ENCODE measurements at places on chromosomes 1 and 21.

DNA sequence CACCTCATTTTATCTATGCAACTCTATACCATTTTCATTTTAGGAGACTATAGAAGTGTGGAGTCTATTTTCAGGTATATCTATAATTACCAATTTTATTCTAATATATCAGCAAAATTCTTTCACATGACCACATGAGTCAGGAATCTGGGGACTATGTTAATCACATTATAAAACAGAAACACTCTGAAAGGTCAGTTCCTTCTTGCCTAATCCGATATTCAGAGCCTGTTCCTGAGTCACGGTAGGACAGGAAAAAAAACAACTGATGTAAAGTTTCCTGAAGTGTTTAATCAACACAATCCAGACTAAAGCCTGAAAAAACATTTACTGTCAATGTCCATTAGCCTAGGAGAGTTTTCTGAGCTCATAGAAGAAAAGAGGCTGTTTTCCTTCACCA lies 1902.3 kb downstream of the NCAM2 start:
- DNase-seq: no peak

DNA sequence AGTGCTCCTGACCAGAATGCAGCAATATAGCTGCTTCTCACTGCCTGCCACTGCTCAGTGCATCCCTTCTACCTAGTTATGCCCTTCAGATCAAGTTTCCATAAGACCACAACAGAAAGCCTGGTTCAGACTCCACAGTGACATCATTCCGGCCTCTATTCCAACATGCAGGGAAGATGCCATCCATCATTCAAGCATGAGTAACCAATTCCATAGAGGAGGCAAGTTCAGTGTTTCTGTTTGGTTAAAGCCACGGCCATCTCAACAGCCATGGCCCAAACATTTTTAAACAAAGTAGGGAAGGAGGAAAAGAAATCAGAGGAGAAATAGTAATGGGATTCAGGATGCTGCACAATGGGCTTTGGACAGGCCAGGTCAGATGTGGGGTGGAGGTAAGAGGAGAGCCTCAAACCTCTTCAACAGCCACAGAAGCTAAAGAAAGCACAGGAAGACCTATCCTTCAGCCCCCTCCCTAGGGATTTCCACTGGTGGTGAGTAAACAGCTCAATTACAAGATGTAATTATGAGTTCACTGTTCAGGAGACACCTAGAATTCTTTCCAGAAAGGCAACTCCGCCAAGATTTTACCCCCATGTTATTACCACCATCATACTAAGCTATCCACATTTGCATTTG lies 484.9 kb downstream of the SETD4 start:
- DNase-seq: peak; percentile 80

- DNase-seq: no peak
Measured at GRCh38 chr1:9835758-9836631, 12.2 kb upstream of the CLSTN1 start.

- DNase-seq: no peak
Measured at GRCh38 chr1:82515650-82516049, 714.9 kb downstream of the ADGRL2 start.

- DNase-seq: peak; percentile 48
Measured at GRCh38 chr1:170200621-170201397, 55.0 kb downstream of the NTMT2 start.

GRCh38 chr1:188489336-188490112 lies 1660.8 kb downstream of the PLA2G4A start:
- peak; percentile 4 for DNase-seq

DNA sequence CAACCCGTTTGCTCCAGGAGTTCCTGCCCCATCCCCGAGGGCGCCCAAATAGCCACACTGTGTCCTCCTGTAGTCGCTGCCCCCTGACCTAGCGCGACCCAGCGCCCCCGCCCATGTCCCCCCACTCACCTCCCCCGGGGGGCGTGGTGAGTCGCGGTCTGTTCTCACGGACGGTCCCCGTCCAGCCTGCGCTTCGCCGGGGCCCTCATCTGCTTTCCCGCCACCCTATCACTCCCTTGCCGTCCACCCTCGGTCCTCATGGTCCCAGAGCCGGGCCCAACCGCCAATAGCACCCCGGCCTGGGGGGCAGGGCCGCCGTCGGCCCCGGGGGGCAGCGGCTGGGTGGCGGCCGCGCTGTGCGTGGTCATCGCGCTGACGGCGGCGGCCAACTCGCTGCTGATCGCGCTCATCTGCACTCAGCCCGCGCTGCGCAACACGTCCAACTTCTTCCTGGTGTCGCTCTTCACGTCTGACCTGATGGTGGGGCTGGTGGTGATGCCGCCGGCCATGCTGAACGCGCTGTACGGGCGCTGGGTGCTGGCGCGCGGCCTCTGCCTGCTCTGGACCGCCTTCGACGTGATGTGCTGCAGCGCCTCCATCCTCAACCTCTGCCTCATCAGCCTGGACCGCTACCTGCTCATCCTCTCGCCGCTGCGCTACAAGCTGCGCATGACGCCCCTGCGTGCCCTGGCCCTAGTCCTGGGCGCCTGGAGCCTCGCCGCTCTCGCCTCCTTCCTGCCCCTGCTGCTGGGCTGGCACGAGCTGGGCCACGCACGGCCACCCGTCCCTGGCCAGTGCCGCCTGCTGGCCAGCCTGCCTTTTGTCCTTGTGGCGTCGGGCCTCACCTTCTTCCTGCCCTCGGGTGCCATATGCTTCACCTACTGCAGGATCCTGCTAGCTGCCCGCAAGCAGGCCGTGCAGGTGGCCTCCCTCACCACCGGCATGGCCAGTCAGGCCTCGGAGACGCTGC lies 1.1 kb downstream of the HTR6 start:
- DNase-seq: peak; percentile 45

DNA sequence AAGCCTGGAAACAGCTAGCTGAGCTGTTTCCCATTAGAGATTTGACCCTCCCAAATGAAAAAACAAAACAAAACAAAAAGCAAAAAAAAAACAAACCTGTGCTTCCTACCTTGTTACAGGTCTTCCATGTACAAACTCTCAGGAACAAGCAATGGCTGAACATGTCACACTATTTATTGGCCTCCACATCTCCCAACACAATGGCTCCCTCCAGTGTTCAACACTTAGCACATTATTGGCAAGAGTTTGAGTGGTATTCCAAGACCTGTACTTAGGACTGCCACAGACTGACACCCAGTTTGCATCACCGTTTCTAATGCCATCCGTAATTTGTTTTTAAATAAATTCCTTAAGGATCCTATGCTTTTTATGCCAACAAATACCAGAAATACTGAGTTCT lies 195.0 kb upstream of the OLFM3 start:
- DNase-seq: peak; percentile 12
